ENCODE measurements at places on chromosomes 2 and 18. TPM values are rescaled to one million over a fixed set of nuclear protein-coding genes. Genes with fewer than 3 reads are reported as not detected.
A peak's percentile ranks its signal among the peaks of the same experiment; 100 is the strongest.

GRCh38 chr2:67232936-67233335 lies 164.2 kb upstream of the ETAA1 start:
- no peak for DNase-seq

The STAM2 gene
- 51.6 TPM for total RNA-seq

DNA sequence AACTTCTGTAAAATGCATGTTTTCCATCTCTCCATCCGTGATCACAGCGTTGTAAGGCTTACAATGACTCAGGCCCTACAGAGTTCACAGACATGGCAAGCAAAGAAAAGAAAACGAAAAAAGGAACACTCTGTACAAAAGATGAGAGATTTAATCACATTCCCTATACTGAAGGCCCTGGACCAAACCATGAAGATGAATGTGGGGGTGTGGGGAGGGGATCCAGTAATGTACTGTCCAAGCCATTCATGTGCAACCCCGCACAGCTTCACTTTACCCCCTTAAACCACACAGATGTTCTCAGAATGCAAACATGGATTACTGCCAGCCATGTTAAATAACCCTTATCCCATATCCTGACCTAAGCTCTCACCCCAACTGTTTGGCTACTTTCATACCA lies 391.1 kb downstream of the NCKAP5 start:
- DNase-seq, result peak; percentile 52

DNA sequence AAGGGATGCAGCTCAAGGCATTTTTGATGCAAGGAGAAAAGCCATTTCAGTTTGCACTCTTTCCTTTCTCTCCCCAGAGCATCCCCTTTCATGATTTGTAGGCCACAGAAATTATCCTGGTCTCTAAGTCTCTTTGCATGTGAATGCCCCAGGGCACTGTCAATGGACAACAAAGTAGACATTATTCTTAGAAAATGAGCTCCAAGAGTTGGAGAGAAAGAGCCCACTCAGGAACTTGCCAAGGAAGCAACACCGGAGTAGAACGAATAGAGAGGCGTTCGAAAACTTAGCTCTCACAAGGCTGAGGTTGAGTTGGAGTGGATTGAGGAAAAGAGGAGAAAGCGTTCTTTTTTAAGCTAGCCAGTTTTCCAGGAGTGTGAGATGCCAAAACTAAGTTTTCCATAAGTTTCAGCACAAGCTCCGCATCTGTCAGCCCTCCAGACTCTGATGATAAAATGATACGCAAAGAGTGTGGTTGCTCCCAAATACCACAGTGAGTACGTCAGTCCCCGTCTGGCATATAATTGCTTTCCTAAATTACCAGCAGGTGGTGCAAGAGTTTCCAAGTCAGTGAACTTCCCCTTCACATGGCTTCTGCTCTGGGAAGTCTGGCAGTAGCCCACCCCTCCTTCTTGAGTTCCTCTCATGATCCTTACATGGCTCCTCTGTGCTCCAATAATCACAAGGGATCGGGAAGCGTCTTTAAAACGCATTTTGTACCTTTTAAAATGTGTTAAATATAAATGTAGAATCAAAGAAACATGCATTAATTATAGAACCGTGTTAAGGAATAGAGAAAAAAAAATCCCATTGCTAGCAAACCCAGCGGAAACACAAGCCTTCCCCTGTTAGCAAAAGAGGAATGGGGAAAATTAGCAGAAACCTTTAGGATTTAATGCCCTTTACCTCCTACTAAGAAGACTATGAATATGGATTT lies 1060.6 kb upstream of the FANCL start:
- DNase-seq, result no peak

The NT5C1B gene
- not detected for total RNA-seq

DNA sequence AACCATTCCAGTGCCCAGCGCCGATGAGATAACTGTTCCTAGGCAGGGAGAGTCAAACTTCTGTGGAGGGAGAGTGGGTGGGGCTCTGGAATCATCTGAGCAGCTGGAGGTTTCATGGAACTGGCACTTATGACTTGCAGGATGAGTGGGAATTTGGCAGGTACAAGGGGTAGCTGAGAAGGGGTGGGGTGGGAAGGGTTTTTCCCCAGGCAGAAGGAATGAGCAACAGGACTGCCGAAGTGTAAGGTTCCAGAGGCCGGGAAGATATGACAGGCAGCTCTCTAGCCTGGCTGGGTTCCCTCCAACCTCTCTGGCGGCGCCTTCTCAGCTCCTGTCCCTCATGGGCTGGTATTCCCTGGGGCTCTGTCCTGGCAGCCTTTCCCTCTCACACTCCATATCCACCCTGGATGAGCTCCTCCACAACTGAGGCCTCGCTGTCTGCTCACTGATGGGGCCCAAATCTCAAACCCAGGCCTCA lies 2.5 kb upstream of the TET3 start:
- DNase-seq, result peak; percentile 93

DNA sequence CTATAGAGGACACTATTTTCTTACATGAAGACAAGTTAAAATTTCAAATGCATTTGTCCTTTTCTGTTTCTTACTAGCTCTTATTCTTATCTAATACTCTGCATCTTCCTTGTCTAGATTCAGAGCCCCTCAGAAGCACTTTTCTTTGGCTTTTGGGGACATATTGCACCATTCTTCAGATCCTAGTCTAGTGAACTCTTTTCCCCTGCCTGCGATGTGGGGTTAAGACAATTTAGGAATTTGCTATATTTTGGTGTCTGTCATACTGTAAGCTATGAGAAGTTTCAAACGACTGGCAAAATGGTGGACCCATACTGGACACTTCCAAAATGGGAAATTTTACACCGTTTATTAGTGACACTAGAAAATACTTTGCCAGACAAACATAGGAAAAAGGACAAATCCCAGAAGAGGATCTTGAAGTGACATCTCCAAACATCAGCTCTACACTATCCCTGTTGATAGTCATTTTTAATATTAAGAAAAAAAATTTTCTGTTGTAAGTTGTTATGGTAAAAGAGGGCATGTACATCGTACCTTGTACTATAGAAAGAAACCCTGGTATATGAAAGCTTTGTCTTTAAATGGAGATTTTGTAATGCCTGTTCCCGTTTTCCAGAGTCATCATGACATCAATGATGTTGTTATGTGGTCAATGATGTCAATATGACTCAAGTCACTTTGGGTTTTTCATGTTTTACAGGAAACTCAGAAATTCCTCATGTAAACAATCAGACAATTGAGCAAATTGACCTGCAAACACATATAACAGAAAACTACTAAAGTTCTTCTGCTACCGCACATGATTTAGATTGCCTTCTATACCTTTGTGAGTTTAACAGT lies 4.4 kb upstream of the KYNU start:
- no peak for DNase-seq

The CROCC2 gene
- under 0.01 TPM for total RNA-seq

Measured in osteoblast (primary cell).